ENCODE measurements at places on chromosomes 1 and 21. TPM values are rescaled to one million over a fixed set of nuclear protein-coding genes. Genes with fewer than 3 reads are reported as not detected.

Gene FCAMR
- total RNA-seq = not detected

Gene ADPRS
- 26.4 TPM for total RNA-seq

Gene PLA2G2A
- not detected for total RNA-seq

Gene BSDC1
- 58.3 TPM for total RNA-seq

Gene TENT5C
- total RNA-seq = 6.1 TPM

Gene KCNJ15
- total RNA-seq = under 0.01 TPM

Gene ATP1A2
- total RNA-seq = not detected

Gene AMY1C
- total RNA-seq = not detected

Gene NLRP3
- 0.97 TPM for total RNA-seq

GRCh38 chr1:151098126-151098525 lies 27.6 kb downstream of the GABPB2 start:
- no peak for DNase-seq

GRCh38 chr1:220294846-220295301 lies 22.6 kb upstream of the RAB3GAP2 start:
- peak; percentile 27 for DNase-seq

GRCh38 chr1:48194801-48195200 lies 27.7 kb upstream of the SLC5A9 start:
- DNase-seq = no peak

- no peak for DNase-seq
Observed at GRCh38 chr1:178358456-178358855, 138.3 kb downstream of the CLEC20A start.

GRCh38 chr1:162671664-162672410 lies 39.6 kb downstream of the DDR2 start:
- DNase-seq = no peak

GRCh38 chr1:228913626-228914414 lies 178.5 kb downstream of the RHOU start:
- DNase-seq = no peak

GRCh38 chr1:226938903-226939437 lies 1.1 kb upstream of the COQ8A start:
- peak; percentile 58 for DNase-seq

- no peak for DNase-seq
Observed at GRCh38 chr1:36866169-36866814, 168.0 kb downstream of the GRIK3 start.

DNA sequence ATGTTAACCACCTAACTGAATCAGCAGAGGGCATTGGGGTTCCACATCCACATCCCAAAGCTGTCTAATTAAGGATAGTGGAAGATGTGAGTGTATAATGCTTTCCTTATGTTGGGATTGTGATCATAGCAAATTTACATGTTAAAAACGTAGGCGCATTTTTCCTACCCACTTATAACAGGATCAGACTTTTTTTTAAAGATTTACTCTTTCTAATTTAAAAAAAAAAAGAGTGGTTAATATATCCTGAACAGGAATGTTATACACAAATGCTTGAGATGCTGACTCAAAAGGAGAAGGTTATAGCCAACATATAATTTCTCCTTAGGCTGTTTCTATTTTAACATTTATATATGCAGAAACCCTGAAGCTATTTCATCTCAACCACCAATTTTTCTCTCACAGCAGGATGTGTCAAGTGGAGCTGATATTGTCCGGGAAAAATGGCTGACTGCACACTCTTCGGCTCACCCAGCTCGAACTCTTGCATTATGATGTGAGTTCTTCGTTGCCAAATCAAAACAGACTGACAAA lies 40.3 kb downstream of the RGS5 start:
- DNase-seq = no peak

GRCh38 chr1:6435129-6435528 lies 10.6 kb downstream of the ESPN start:
- DNase-seq = no peak

GRCh38 chr1:183753464-183753891 lies 51.4 kb upstream of the RGL1 start:
- DNase-seq = peak; percentile 43

DNA sequence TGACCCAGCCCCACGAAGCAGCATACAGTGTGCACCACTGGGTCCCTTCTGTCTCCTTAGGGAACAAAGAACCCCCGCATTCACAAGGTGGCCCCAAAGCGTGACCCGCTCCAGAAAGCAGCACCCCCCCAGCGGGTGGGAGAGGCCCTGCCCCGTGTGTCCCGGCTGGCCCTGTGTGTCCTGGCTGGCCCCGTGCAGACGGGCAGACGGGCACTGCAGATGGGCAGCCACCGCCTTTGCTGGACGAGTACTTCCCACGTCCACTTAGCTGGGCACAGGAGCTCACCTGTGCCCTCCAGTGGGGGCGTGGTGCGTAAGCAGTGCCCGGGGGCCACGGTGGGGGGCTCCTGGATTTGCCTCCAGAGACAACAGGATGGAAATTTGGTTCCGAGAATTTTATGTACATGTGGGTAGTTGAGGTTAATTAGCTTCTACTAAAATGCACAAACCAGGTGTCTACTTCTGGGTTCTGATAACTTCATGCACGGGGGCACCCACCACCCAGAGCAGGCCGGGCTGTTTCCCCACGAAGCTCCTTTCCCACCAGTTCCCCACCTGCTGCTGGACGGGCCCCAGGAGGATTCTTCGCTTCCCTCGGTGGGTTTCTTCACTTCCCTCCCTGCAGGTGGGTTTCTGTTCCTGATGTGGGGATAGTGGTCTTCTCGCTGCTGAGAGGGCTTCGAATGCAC lies 33.2 kb upstream of the SLC19A1 start:
- no peak for DNase-seq

DNA sequence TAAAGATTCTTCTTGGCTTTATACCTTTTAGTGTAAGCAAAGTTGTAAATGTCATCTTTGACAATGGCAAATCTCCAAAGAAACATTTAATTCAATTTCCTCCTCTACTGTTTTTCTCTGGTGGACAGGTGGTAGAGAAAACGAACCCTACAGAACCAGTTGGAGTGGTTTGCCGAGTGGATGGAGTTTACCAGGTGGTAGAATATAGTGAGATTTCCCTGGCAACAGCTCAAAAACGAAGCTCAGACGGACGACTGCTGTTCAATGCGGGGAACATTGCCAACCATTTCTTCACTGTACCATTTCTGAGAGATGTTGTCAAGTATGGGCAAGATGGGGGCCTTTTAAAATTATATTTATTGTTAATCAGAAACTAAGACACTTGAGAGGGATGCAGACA lies 25.8 kb downstream of the UAP1 start:
- no peak for DNase-seq

GRCh38 chr21:46048926-46049889 lies 48.7 kb upstream of the COL6A2 start:
- DNase-seq = peak; percentile 100

- no peak for DNase-seq
Observed at GRCh38 chr1:43321331-43321891, 16.2 kb upstream of the MPL start.

GRCh38 chr1:25873120-25873519 lies 2.4 kb downstream of the PAQR7 start:
- DNase-seq = no peak

DNA sequence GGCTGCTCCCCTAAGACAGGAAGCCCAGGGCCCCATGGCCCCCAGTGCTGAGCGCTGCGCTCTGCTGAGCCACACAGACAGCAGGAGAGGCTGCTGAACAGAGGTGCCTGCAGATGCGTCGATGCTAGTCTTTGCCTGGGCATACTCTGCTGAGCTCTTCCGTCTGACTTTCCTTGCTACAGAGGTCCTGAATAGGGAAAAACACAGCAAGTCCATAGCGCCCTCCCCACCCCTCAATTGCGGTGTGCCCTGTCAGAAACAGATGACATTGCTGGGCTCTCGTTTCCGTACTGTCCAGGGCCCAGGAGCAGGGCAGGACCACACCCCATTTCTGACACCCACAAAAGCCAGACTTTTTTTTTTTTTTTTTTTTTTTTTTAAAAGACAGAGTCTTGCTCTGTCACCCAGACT lies 252.5 kb downstream of the SDCCAG8 start:
- no peak for DNase-seq

DNA sequence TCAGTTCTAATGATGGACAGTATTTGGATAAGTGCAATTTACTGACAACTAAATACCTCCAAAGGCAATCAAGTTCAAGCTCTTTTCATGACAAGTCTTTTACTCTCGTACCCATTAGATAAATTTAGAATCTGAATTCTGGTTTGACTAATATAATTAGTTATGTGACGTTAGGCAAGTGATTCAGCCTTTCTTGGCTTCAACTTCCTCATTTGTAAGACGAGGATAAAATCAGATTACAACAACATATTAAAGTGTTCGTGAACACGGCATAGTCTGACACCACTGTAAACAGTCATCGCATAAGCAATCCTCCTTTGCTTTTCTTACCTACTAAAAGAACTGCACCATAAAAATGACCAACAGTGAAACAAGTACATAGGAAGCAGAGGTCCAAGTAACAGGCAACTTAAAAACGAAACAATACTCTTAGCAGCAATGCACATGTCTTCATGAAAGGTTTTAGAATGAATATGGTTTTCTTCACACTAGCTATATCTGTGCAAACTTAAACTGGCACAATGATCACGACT lies 25.7 kb downstream of the COA6 start:
- DNase-seq = peak; percentile 34

GRCh38 chr1:211703812-211704537 lies 28.6 kb upstream of the NEK2 start:
- DNase-seq = no peak

DNA sequence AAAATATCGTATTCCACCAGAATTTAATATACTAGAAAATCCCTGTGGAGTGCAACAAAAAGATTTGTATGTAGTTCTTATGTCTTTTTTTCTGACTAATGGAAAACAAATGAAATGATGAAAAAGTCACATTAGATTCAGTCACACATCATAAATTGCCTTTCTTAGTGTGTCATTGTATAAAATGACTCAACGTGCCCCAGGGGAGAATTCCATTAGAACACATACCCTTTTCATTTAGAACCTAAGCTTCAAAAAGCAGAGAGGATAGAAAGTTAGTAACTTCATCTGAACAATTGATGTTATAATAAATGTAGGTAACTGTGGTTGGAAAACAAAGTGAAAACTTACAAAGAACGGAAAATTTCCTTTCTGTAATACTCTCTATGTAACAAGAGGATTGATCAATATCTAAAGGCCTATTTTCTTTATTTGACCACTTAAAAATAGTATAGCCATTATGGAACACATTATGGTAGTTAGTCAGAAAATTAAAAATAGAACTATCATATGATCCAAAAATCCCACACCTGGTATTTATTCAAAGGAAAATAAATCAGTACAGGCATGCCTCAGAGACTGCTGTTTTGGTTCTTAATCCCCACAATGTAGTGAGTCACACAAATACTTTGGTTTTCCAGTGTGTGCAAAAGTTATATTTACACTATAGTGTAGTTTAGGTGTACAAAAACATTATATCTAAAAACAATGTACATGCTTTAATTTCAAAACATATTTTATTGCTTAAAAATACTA lies 1016.1 kb downstream of the KCNT2 start:
- DNase-seq = peak; percentile 4

GRCh38 chr1:115790846-115791245 lies 22.3 kb upstream of the CASQ2 start:
- DNase-seq = no peak

DNA sequence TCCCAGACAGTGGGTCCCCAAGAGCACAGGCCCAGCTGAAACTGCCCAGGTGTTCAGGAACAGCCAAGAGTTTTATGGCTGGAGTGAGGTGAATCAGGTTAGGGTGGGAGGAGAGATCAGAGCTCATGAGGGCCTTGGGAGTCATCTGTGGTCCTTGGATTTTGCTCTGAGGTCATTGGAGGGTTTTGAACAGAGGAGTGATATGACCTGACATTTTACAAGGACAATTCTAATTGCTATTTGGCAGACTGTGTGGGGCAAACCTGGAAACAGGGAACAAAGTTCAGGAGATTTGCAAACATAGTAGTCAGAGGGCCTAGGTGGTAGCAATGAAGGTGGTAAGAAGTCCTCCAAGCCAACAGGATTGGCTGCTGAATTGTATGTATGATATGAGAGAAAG lies 31.1 kb upstream of the LRRN2 start:
- no peak for DNase-seq

DNA sequence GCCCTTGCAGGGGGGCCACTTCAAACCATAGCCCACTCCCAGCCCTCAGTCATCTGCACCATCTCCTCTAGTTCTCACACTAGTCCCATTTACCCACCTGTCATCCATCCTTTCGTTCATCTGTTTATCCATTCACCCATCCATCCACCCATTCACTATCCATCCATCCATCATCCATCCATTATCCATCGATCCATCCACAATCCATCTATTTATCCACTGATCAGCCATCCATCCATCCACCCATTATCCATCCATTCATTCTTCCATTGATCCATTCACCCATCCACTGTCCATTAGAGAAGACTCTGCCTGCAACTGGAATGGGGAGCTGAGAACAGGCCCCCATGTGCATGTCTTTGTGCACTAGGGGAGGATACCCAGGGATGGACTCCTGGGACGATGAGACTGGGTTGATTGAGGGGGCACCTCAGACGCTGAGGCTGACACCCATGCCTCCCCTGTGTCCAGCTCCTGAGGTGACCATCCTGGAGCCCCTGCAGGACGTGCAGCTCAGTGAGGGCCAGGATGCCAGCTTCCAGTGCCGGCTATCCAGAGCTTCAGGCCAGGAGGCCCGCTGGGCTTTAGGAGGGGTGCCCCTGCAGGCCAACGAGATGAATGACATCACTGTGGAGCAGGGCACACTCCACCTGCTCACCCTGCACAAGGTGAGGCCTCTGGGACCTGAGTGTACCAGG lies 97.9 kb downstream of the TRIM11 start:
- no peak for DNase-seq

- DNase-seq = no peak
Observed at GRCh38 chr1:183195142-183195574, 9.1 kb downstream of the LAMC2 start.

GRCh38 chr1:154773551-154773950 lies 96.5 kb downstream of the KCNN3 start:
- DNase-seq = no peak

GRCh38 chr21:16841975-16842695 lies 670.7 kb upstream of the CXADR start:
- DNase-seq = no peak

GRCh38 chr1:234672349-234673135 lies 62.6 kb upstream of the IRF2BP2 start:
- DNase-seq = no peak

- DNase-seq = no peak
Observed at GRCh38 chr1:58780411-58780810, 3.4 kb downstream of the JUN start.

DNA sequence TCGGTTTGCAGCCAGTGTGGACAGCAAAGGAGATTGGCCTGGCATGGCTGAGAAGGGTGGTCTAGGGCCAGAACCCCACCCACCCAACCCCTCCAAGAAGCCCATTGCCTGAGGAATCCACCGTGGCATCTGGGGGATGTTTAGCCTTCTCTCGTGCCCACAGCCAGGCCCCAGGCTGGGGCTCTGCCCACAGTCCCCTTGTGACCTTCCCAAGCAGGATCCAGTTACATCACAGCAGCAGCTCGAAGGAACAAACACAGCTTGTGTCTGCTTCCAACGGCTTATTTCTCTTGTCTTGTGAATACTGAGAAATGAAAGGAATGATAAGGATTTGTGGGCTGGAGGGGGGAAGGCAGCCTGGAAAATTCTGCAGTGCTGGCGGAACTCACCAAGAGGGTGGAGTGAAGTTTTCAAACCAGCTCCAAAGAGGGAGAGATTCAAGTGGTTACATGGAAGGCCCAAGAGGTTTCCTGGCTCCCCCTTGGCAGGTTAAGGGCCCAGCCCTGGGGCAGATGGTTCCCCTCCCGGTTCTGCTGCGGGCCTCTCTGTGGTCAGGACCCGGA lies 61.6 kb downstream of the DHRS3 start:
- peak; percentile 97 for DNase-seq

Data from fibroblast of villous mesenchyme (primary cell).